ENCODE measurements at places on chromosomes 1 and 21.

GRCh38 chr1:203117611-203118575 lies 9.6 kb upstream of the ADORA1 start:
- peak; percentile 94 for DNase-seq

DNA sequence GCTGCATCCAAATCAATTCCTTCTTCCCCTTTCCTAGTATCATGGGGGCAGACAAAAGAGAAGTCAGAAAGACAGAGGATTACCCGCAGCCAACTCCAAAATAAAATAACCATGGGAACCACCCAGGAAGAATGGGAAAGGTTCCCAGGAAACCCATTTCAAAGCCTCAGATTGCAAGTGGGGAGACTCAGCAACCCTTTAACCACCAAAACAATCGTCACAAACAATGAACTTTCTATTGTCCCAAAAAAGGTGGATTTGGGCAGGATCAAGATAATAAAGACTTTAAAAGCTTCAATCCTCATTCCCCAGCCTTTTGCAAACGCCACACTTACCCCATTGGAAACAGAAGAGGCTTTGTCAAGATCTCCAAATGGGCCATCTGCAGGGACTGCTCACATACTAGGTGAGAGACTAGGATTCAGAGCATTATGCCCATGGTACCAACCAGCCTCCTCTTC lies 5.1 kb downstream of the TIAM1 start:
- DNase-seq, result no peak

DNA sequence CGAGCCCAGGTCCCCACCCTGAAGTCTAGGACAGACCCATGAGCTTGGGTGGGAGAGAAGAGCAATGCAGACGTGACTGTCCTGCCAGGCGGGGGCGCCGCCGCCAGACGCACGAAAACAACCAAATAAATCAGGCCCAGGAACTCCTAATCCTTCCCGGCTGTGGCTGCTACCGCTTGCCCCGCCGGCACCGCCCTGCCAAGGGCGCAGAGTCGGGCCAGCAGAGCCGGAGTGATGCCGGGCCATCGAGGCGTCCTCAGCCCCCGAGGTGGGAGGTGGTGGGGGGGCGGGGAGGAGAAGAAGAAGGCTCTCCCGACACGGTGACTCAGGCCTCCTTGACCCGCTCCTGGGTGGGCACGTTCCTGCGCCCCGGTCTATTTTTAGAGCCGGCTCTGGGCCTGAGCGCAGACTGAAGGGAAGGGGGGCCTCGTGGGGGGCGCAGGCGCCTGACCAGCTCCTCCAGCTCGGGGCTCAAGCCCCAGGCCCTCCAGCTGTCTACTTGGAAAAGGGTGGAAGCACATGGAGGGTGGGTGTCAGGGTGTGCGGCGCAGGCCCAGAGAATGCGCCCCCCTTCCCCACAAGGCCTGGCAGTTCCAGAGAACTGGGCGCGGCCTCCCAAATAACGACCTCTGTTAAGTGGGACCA lies 10.7 kb upstream of the COL16A1 start:
- peak; percentile 74 for DNase-seq

DNA sequence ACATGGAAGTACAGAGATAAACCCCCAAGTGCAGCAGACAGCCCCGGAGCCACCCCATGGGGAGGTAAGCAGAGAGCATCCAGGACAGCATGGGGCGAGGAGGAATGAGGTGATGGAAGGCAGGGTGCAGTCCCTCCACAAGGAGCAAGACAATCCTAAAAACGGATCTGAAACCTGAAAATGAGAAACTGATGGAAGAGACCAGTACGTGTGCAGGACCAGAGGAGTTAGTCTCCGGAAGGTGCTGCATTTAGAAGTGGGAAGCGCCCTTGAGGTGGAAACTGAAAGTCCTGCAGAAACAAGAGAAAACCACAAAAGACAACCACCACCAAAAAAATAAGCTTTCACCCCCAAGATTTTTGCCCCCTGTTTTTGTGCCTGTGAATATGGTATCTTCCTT lies 17.4 kb upstream of the DDOST start:
- DNase-seq, result no peak

DNA sequence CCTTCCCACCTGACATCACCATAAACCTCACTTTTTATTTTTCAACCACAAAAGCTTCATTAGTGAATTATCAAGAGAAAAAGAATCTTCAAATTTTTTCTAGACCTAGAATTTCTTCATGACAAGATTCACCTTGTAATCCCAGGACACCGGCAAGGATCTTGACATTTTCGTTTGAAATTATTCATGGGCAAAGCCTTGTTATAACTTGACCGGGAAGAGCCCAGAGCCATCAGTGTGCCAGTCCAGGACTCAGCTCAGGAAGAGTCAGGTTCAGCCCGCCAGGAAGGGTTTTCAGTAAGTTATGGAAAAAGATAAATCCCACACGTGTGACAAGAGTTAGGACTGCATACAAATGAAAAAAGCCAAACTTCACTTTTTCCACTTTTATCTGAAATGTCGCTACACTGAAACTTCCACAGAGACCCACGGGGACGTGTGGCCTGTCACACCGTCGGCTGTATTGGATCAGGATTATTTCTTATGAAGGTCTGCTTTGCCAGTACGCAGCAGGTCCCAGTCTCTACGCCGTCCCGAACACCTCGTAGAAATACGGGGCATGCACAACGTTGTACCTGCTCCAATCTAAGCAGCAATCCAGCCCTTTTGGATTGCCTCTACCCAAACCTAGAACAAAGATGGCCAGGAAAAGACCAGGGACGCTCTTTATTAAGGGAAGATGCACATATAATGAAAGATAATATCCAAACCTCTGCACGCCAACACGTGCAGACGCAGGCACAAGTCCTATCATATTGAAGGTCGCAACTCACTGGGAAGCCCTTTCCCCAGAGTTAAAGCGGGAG lies 916 bp downstream of the F3 start:
- no peak for DNase-seq

DNA sequence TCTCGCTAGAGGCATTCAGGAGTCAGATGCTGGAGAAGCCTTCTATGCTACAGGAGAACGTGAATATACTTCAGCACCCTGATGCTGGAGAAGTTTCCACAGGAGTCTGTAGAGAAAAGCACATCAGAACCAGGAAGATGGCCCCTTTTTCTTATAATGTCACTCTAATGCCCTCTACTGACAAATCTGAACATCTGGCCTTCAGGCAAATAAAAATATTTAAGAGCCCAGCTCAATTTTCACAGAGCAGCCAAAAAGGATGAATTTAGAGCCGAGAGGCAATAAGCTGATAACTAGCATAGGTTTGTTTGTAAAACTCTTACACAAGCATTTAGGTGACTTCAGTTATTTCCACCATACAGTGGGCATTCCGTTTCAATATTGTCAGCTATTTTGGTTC lies 3.8 kb upstream of the RRP15 start:
- no peak for DNase-seq

DNA sequence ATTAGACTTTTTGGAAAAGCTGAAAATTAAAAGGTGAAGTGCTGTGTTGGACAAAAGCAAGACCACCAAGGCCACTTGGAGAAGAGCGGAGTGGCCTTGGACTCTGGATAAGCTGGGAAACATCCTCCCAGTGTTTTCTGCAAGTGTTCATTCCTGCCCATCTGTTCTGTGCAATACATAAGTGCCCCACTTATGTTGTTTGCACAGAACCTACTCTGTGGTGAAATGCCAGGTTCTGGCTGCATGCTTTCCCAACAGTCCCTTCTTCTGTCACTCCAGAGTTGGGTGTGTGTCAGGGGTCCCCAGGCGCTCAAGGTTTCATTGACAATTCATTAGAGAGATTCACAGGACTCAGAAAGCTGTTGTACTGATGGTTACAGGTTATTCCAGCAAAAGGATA lies 30.3 kb downstream of the NHLH2 start:
- DNase-seq, result no peak

- DNase-seq, result no peak
These were observed 89.3 kb upstream of the EDEM3 start for GRCh38 chr1:184843732-184844495.

- DNase-seq, result no peak
These were observed 32.0 kb upstream of the WASF2 start for GRCh38 chr1:27521861-27522431.

DNA sequence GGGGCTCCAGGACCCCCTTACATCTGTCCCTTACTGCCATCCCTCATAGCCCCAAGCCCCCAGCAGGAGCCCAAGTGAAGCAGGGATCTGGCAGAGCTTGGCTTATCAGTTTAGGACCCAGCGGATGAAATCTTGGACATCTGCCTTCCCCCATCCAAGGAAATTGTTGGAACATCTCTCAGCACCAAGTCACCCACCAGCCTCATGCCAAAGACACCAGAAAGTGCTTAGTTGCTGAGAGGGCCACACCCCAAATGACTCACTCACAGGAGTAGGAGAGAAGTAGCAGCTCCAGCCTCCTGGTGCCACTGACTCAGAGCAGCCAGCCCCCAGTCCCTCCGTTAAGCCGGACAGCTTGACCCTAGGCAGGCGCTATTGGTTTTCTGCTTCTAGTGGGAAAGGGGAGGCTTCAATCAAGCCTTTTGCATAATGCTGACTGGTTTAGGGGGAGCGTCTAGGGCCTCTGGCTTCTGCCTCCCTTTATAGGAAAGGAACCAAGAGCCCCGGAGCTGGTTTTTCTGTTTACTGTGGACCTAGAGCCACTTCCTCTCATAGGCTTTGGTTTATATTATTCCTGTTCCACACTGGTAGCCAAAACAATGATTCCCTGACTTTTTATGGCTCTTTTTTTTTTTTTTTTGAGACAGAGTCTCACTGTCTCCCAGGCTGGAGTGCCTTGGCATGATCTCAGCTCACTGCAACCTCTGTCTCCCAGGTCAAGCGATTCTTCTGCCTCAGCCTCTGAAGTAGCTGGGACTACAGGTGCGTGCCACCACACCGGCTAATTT lies 114.2 kb upstream of the IPO9 start:
- DNase-seq, result no peak

DNA sequence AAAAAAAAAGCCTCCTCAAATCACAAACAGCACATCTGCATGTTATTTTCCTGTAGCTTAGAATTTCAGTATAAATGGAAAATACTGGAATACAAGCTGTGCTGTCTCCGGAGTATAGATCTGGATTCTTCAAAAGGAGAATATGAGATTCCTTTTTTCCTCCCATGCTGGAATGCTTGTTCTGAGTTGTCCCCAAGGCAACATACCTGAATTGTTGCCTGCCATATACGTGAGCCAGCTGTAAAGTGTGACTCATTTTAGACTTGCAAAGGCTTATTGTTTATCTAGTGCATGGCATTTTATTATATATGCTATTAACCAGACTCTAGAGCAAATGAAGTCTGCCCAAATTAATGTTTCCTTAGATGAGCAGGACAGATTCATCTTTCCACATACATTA lies 95.0 kb upstream of the C1orf105 start:
- DNase-seq, result no peak

- DNase-seq, result no peak
These were observed 29.6 kb upstream of the CLIC4 start for GRCh38 chr1:24715658-24716057.

DNA sequence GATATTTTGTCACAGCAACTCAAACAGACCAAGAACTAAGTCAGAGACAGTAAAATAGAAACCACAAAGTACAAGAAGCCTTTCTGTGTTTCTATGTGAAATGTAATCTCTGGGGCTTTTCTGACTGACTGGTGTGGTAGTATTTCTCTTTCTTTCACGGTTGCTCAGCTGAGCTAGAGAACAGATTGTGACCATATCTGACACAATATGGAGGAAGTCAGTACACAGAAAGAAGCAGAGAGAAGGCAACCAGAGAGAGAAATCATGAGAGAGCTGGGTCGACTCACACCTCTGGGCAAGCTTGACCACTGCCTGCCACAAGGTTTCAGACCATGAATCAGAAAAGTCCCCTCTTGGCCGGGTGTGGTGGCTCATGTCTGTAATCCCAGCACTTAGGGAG lies 208.9 kb upstream of the GREM2 start:
- no peak for DNase-seq

GRCh38 chr1:79663916-79664315 lies 657.4 kb upstream of the ADGRL4 start:
- DNase-seq, result no peak

GRCh38 chr1:59520194-59520593 lies 223.3 kb downstream of the FGGY start:
- DNase-seq, result no peak

- peak; percentile 68 for DNase-seq
These were observed 112.3 kb downstream of the TSEN15 start for GRCh38 chr1:184163674-184164465.

DNA sequence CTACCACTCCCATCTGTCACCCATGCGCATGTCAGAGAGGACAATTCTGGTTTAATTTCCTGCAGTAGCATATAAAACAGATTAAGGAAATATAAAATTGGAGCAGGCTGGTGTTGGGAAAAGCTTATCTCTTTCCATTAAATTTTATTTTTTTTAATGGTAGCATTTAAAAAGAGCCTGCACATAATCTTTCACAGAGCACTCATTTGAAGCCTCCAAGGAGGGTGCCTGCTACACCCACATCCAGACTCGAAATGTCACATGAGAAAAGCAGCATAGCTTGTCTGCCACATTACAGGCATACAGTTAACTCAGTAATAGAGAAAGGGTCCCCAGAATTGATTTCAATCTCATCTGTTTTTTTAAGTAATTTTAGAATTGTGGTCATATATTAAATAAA lies 599.0 kb downstream of the KIF26B start:
- DNase-seq, result no peak

GRCh38 chr1:11550664-11551283 lies 71.8 kb downstream of the DISP3 start:
- peak; percentile 77 for DNase-seq

DNA sequence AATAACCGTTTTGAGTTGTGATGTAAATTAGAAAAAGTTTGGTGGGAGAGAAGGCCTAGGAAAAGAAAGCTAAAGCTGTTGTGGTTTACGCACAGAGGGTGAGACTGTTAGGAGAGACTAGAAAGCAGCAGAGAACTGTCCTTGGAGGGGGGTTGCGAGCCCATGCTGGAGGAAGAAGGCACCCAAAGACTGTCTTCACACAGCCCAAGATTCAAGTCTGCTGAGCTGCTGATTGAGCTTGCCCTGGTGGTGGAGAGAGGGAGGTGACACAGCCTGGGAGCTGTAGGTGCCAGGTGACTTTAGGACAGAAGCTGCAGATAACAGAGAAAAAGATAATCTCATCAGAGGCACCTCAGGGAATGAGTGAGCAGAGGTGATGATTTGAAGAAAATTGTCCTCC lies 18.3 kb upstream of the TLR5 start:
- no peak for DNase-seq

DNA sequence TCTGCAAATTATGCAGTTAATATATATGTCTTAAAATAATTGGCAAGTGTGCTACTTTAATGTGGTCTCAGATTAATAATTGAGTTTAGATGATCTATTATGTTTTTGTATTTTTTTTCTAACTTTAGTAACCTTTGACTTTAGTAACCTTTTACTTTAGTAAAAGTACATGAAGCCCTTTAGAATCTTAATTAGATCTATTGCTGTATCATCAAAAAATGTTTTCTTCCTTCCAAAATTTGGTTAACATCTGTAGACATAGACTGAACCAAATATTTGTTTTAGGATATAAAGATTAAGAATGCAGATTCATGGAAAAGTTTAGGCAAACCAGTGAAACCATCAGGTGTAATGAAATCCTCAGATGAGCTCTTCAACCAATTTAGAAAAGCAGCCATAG lies 25.7 kb upstream of the EPHX4 start:
- no peak for DNase-seq

- no peak for DNase-seq
These were observed 123.8 kb upstream of the TSPAN2 start for GRCh38 chr1:115213130-115213529.
